Activated CD4-positive, CD25-positive, alpha-beta regulatory T cell treated with anti-CD3 and anti-CD28 coated beads, Interleukin-2, amount 50 U/mL, for 24 hours (primary cell): ENCODE measurements at places on chromosomes 2 and 18.

GRCh38 chr2:207813221-207813916 is 43.7 kb upstream of the FZD5 start:
- ATAC-seq, result no peak

GRCh38 chr18:64201781-64202180 is 52.9 kb upstream of the LINC00305 start:
- no peak for ATAC-seq

DNA sequence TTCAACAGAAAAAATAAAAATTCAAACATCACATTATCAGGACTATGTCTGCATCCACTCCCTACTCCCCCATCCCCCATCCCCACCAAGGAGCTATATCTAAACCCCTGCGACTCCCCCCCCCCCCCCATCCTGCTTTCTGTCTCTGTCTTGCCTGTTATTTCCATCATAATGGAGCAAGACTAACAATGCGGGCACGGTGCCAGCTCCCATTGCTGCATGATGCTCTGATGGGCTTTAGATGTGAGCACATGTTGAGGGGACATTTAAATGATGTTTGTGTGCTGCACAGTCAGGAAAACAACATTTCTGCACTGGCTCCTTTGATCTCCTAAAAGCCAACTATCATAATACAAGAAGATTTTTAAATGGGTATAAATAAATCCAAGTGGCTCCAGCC is 644.2 kb upstream of the SETBP1 start:
- ATAC-seq, result no peak

GRCh38 chr2:218217360-218218267 is 625 bp downstream of the ARPC2 start:
- peak; percentile 71 for ATAC-seq

DNA sequence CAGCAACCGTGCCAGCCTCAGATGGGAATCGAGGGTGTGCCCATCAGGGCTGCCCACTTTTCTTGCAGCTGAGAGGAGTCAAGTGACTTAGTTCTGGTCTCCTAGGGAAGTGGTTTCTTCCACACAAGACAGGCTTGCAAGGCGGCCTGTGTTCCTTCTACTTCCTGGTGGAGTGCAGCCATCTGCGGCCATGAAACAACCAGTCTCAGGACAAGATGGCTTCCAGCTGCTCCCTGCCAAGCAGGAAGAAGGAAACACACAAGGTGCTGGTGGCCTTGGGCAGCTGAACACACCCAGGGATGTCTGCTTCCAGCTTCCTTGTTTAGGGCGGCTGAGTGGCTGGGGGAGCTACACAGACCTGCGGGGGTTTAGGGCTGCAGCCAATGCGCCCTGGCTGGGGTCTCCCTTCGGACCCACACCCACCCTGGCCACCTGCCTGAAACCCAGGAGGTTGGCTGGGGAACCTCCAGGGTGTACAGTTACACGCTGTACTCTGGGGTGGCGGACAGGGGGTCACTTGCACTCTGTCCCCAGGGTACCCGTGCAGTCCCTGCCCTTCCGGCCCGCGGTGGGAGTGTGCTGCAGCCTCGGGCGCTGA is 34.7 kb downstream of the PTPN18 start:
- ATAC-seq, result peak; percentile 4

- ATAC-seq, result no peak
These were observed 150.6 kb upstream of the GALNT5 start for GRCh38 chr2:157106950-157107349.

GRCh38 chr2:239780236-239780994 is 244.7 kb downstream of the NDUFA10 start:
- no peak for ATAC-seq

- ATAC-seq, result no peak
These were observed 20.5 kb downstream of the RAD51AP2 start for GRCh38 chr2:17497718-17498117.

DNA sequence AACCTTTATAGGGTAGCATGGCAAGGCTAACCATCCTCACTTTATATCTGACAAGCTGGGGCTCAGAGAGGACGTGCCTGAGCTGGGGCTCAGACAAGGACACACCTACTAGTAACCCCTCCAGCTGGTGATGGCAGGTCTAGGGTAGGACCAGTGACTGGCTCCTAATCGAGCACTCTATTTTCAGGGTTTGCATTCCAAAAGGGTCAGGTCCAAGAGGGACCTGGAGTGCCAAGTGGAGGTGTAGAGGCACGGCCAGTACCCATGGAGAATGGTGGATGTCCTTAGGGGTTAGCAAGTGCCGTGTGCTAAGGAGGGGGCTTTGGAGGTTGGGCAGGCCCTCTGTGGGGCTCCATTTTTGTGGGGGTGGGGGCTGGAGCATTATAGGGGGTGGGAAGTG is 1.2 kb upstream of the DES start:
- ATAC-seq, result no peak

DNA sequence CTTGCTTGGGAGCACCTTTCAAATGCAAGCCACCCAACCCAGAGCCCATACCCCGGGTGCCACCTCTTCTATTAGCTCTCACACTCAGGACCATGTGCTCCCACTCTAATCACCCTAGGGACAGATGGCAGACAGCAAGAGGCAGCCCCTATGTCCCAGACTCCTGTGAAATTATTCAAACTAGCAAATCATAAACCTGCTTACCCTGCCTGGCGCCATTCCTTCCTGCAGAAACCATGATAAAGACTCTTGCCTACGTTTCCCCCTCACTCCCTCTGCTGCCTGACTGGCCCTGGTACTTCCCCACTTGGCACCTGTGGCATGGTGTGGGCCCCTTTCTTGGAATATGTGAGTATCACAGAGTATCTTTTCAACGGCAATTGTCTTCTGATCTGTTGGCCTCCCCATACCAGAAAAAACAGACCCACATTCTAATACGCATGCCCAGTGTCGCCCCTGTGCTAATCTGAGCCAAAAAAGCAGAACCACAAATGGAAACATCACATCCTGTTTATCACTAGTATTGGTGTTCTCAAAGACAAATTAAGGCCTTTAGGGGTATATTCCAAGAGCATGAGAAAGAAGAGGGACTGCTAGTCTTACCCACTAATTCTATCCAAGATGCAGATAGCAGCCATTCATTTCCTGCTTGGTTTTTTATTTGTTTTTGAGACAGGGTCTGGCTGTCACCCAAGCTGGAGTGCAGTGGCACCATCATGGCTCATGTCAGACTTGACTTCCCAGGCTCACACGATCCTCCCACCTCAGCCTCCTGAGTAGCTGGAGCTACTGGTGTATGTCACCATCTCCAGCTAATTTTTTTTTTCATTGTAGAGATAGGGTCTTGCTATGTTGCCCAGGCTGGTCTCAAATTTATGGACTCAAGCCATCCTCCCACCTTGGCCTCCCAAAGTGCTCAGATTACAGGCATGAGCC is 44.1 kb upstream of the TTC39C start:
- peak; percentile 33 for ATAC-seq

DNA sequence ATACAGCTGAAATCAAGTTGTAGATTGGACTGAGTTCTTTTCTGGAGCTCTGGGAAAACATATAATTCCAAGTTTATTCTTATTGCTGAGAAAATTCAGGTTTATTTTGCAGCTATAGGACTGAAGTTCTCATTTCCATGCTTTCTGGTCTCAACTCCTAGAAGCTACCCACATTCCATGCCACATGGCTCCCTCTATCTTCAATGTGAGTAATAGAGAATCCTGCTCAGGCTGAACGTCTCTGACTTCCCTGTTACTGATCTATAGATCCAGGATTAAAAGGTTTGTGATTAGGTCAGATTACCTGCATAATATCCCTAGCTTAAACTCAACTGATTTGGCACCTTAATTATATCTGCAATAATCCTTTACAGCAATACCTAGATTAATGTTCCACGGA is 453.8 kb upstream of the MC4R start:
- no peak for ATAC-seq

DNA sequence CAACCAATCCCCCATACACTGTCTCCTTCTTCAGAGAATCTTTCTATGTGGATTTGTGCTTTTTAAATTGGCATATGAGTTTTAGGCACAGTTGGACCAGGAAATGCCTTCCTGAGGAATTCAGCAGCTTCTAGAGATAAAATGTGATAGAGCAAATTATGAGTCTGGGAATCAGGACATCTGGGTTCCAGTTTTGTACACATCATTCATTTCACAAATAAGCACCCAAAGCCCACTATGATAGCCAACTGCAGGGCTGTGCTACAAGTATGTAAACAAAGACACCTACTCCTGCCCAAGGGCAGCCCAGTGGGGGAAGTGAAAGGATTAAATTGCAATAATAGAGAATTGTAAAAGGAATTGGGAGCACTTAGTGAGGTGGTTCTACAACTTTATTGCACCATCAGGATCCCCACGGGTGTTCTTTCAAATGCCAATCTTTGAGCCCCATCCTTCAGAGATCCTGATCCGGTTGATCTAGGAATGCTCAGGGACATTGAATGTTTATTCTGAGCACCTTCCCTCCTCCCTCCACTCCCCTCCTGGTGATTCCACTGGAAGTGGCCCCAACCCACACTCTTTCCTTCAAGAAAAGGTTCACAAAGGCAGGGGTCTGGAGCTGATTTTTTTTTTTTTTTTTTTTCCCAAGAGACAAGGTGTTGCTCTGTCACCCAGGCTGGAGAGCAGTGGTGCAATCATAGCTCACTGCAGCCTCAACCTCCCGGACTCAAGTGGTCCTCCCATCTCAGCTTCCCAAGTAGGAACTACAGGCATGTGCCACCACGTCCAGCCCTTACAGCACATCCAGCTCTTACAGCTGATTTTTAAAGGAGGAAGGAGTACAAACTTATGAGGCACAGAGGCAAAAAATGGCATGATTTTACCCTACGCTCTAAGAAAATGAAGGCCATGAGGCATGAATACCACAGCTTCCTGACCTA is 11.1 kb upstream of the KCMF1 start:
- no peak for ATAC-seq

DNA sequence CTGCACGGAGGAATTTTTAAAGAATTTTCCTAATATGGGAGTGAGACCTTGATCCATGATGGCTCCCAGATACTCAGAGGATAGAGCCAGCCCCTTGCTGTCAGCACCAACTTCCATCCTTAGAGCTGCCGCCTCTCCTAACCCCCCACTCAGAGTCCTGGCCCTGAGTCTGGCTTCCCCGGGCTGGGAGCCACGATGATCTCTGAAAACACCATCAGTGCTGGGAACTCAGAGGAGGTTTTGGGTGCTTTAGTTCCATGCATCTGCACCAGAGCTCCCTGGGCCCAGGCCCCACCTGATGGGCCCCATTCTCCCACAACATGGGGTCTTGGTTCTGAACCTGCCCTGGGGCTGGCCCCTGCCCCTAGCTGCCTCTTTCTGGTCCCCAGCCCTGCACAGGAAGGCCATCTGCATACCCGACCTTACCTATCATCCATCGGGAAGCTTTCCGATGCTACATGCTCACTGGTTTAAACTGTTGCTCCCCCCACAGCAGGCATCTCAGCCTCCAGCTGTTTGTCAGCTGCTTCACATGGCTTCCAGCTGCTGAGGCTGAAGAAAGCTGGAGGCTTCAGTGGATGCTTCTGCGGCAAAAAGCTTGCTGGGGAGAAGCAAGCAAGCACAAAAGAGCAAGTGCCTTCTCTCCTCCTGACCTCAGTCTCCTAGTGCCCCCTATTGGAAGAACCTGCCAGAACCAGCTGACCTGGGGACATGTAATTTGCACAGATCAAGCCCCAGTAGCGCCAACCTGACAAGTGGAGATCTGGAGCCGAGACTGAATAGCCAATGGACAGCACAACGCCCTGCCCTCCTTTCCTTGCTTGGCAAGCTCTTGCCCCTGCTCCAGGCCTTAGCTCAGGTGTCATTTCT is 24.2 kb upstream of the RHOB start:
- ATAC-seq, result no peak

DNA sequence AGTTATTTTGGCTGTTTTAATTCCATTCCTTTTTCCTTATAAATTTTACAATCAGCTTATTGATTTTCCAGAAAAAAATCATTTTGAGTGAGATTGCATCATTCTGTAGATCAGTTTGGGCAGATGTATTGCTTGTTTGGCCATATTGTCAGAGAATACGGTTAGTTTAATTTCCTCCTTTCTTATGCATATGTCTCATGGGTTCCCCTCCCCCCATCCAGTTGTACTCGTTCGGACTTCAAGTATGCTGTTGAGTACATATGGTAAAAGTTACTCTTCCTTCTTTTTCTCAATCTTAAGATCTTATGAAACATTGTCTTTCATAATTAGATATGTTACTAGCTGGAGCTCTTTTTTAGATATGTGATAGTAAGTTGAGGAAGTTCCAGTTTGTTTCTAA is 131.2 kb upstream of the TTC27 start:
- ATAC-seq, result no peak

DNA sequence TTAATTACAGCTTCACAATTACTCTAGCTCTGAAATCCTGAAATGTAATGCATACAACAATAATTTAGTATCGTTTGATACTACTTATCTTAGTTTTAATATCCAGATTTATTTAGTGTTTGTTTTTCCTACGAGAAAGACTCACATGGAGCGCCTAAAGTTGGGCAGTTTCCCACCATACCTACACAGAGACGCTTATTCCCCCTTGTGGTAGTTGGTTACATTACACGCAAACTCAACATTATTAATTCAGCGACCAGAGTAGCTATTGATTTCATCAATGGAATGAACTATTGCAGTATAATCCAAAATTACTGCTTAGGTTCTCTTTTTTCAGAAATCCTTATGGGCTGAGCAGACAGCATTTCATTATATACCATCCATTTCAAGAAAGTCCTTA is 164.0 kb upstream of the REG3G start:
- ATAC-seq, result no peak

GRCh38 chr2:160499865-160500264 is 6.3 kb upstream of the RBMS1 start:
- ATAC-seq, result no peak

DNA sequence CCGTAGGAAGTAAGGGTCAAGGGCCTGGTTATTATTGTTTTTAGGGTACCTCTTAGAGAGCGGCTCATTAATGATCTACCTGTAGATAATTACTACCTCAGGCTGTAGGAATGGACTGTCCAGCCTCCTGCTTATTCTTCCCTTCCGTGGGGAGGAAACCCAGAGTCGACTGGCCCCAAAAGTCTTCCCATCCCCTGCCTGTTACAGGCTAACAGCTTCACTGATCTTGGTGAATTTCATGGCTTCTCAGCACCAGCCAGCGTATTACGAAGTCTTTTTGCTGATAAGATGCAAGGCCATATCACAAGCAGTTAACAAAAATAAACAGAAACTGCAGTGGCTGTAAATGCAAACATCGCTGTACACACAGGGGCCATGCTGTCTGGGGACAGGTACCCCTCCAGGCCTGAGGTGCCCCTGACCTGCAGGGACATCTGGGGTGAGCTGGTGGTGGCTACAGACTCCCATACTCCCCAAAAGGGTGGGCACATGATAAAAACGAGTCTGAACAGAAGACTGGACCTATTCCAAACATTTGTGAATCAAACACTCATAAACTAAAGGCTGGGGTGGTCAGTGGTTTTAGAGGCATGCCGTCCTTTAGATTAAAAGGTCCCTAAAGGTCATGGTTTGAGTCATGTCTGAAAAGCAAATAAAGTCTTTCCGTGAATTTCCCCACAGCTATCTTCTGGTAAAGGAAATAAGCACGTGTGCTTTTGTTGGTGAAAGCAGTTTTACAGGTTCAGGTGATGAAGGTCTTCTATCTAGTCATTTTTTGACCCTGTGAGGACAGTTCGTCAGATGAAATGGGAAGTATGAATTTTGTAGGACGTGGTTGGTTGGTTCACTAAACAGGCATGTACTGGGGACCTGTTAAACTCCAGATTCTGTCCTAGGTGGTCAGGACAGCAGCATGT is 36.7 kb downstream of the TTC39C start:
- peak; percentile 36 for ATAC-seq

- no peak for ATAC-seq
These were observed 56.9 kb downstream of the PLA2R1 start for GRCh38 chr2:160005476-160005875.
